Activated gamma-delta T cell (primary cell): ENCODE measurements at places on chromosomes 12 and 14.

DNA sequence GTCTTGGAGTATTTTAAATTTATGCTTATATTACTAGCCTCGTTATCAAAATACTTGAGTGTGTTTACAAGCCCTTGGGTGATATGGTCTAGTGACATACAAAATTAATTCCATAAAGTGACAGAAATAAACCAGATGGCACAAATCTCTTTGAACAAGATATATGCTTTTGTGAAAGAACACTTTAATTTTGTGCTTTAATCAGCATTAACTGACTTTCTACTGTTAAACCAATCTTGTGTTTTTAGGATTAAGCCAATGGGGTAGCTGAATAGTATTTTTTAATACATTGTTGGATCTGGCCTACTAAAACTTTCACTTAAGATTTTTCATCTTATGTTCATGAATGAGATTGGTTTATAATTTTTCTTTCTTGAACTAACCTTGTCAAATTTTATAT, 30.4 kb upstream of the GCH1 start:
- no peak for DNase-seq

DNA sequence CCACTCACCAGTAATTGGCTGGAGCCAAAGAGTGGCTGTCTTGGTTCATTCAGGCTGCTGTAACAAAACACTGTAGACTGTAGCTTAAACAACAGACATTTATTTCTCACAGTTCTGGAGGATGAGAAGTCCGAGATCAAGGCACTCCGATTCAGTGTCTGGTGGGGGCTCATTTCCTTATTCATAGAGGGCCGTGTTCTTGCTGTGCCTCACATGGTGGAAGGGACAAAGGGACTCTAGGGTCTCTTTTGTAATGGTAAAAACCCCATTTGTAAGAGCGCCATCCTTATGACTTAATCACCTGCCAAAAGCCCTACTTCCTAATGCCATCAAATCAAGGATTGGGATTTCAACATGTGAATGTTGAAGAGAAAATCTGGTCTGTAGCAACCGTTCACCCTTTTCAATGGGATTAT, 34.7 kb upstream of the CDKN3 start:
- DNase-seq: no peak

DNA sequence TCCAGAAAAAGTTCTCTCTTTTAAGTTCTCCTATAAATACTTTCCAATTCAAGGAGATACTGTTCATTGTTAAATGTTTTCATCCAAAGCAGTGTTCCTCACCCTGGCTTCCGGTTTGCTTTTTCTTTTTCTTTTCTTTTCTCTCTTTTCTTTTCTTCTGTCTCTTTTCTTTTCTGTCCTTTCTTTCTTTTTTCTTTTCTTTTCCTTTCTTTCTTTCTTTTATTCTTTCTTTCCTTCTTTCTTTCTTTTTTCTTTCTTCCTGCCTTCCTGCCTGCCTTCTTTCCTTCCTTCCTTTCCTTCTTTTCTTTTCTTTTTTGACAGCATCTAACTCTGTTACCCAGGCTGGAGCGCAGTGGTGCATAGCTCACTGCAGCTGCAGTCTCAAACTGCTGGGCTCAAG, 75.8 kb downstream of the PPM1A start:
- DNase-seq: no peak

DNA sequence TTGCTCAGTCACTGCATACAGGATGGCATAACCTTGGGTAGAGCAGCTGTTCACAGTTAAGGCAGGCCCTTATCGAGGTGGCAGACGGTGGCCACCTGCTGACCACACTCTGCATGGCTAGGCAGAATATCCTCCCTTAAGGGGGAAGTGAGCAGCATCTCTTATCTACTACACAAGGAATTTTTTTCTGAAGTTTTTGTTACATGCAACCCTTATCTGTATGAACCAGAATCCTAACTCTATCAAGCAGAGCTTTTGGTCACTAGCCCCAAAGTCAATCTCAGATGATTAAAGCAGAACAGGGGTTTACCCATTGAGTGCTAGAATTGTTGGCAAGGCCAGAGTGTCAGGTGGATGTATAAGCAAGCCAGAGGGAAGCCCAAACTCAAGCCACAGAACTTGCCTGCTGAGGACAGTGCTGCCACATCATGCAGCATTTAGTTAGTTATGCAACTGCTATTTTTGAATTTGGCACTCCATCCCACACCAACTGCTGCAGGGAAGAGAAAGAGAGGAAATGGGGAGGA, 192.8 kb downstream of the TBX5 start:
- DNase-seq: no peak

DNA sequence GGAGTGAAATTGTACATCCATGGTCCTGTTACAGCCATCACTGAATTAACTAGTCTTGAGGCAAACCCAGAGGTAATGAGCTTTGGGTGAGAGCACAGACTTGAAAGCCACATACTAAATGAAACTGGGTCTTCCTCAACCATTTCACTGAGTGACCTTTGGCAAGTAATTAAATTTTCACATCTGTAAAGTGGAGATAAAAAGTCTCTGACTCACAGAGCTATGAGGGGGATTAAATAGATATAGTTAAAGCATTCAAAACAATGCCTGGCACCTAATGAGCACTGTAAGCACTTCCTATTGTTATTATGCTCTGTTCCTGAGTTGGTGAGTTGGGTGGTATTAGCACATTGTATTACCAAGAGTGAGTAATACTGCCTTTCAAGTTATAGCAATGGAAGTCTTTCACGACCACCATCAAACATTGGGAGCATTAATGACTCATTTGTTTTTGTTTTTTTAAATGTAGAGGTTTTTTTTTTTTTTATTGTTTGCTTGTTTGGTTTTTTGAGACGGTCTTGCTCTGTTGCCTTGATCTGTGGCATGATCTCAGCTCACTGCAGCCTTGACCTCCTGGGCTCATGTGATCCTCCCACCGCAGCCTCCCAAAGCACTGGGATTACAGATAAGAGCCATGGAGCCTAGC, 12.5 kb upstream of the STRN3 start:
- DNase-seq: no peak

GRCh38 chr12:107467716-107468115, 217.9 kb upstream of the PWP1 start:
- no peak for DNase-seq

DNA sequence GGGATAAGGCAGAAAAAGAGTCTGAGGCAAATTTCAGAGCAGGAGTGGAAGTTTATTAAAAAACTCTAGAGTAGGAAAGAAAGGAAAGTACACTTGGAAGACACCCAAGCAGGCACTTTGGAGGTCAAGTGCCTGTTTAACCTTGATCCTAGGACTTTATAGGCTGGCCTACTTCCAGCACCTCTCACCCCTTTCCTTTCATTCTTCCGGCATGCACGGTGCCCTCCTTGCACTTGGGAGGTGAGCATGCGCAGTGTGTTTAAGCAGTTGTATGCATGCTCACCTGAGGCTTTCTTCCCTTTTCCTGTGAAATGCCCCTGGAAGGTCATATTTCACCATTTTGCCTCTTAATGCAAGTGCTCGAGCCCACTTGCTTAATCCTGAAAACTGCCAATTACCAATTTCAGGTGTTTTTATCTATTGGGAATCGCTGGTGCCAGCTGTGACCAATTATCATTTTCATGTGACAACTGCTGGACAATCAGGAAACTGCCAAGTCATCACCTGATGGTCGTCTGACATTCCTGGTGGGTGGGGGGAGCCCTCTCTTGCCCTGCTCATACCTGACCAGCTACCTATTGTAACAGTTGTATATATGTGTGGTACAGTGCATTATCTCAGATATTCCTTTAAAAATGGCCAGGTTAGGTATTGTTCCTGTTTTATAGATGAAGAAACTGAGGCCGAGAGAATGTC, 53.5 kb downstream of the SUDS3 start:
- no peak for DNase-seq

GRCh38 chr12:44846826-44847225, 29.3 kb downstream of the NELL2 start:
- DNase-seq: no peak

DNA sequence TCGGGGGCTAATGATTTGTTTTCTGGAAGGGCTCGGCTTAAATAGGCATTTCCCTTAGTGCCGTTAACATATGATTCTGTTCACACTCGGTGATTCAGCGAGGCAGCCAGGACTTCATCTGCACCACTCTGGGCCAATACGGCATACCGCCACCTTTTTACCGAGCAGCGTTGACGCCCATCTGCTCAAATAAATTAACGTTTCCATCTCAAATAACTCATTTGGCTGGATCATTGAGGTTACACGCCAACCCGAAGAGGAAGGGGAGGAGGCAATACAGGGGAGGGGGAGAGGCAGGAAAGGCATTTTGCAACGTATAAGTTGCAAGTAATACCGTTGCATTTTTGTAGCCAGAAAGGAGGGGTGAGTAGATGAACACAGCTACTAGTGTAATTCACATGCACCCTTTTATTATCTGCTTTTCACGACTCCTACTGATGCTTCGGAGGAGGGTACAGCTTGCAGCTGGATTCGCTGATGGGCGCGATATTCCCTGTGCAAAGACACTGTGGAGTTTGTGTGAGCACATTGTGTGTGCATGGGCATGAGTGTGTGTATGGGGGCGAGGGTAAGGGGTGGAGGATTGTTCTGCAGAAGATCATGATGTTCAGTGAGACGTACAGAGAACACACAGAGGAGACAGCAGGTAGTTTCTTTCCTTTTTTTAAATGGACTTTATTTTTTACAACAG, 45.9 kb downstream of the MAP1LC3B2 start:
- no peak for DNase-seq

GRCh38 chr12:104555648-104556047, 98.9 kb downstream of the CHST11 start:
- no peak for DNase-seq
